ENCODE measurements at places on chromosomes 13 and 19. TPM values are rescaled to one million over a fixed set of nuclear protein-coding genes. Genes with fewer than 3 reads are reported as not detected.

- ATAC-seq = no peak
Measured at GRCh38 chr19:18091217-18091608, 4.5 kb upstream of the IL12RB1 start.

- no peak for ATAC-seq
Measured at GRCh38 chr13:51475727-51476501, 23.1 kb upstream of the INTS6 start.

DNA sequence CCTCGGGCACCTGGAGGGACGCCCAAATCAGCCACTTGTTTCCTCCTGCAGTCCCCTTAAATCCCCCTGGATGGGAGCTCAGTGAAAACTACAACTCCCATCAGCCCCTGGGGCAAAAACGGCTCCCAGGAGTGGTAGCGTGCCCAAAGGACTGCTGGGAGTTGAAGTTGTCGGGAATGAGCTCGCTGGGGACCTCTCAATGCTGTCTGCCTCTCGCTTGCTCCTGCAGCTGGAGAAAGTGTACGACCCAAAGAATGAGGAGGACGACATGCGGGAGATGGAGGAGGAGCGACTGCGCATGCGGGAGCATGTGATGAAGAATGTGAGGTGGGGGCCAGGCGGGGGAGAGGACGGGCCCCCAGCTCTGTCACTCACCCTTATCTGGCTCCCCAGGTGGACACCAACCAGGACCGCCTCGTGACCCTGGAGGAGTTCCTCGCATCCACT, 14.7 kb upstream of the DHDH start:
- ATAC-seq = peak; percentile 12

DNA sequence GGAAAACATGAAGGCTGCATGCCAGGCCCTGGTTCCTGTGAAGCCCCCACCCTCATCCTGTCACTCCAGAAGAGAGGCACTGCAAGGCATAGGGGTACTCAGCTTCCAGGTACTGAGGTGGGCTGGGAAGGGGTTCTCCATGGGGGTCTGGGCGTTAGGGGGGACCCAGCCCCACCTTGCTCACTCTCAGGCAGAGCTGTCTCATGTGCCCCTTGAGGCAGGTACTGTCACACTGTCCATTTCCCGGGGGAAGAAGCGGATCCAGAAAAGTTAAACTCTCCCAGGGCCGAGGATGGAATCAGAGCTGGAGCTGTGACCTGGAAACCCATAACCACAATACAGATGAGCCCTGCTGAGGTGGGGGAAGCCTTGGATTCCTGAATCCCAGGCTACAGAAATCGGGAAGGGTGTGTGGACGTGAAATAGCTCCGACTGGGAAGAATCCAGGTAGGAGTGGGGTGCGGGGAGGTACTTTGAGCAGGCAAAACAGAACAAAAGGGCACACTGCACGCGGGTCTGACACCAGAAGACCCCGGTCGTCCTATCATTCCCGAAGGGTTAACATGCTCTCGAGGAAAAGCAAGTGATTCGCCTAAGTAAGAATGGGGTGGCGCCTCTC, 540 bp upstream of the USE1 start:
- no peak for ATAC-seq

DNA sequence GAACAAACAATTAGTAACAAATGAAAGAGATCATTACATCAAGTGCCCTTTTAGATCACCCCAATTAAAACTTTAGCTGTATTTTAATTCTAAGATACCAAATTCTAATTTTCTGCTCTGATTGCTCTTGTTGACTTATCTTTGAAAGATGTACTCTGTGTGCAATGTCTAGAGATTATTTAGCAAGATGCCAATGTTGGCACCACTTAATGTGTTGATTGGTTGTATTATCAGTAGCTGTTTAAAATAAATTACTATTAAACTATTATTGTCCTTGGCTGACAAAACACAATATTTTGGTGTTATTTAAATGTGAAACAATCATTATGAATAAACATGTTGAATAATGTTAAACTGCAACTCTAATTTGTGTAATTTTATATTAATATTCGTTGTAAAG, 386.0 kb downstream of the DACH1 start:
- ATAC-seq = no peak

DNA sequence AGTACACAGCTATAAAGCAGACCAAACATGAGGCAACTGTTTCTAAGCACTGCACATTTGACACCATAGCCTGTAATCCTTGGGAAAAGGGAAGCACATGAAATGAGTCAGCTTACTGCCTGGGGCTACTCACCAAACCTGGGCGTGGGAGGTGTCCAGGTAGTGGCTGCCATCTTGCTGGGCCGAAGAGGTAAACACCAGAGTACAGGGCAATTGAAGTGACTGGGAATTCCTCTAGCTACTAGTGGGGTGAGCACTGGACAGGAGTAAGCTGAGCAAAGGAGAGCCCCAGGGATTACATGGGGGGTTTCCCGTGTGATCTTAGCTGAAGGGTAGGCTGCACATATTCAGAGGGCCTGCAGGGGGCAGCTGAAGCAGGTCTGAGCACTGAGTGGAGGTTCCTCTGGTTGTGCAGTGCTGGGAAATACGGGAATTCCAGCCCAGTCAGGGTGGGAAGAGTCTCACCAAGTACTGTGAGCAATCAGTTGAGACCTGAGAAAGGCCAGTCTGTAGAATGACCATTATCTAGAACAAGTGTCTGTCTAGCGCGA, 140.5 kb downstream of the SLC7A1 start:
- no peak for ATAC-seq

- ATAC-seq = no peak
Measured at GRCh38 chr13:71863254-71863865, 3.6 kb downstream of the DACH1 start.

- ATAC-seq = no peak
Measured at GRCh38 chr19:51015691-51016267, 3.7 kb downstream of the KLK10 start.

DNA sequence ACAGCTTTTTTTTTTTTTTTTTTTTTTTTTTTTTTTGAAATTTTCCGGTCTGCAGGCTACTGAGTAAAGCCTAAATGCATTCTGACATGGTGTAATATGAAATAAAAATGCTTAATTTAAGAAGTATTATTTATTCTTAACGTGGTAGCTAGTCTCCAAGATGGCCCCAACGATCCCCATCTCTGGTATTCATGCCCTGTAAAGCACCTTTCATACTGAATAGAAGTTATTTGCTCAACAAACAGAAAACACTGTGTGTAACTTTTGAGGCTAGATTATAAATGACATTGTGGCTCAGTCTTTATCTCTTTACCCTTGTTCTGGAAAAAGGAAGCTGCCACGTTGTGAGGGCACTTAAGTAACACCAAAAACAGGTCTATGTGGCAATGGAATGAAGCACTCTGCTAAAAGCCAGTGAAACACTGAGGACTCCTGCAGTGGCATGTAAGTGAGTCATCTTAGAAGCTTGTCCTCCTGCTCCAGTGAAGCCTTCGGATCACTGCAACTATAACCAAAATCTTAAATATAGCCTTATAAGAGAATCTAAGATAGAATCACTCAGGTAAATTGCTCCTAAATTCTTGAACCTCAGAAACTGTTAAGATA, 128.7 kb downstream of the UGGT2 start:
- ATAC-seq = no peak

DNA sequence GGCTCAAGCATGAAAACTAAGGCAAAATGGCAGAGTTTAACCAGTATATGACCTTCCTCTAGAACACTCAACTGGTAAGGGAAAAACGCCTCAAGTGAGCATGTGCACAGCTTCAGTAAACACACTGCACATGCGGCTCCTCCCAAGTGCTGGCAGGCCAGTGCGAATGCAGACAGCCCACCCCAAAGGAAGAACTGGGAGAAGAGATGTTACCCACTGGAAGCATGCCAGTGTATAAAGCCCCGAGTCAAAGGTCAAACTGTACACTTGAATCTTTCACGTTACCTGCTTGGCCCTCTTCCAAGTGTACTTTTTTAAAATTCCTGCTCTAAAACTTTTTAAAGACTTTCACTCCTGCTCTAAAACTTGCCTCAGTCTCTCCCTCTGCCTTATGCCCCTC, 19.2 kb upstream of the RCBTB1 start:
- no peak for ATAC-seq

GRCh38 chr19:3175781-3176714, 2.5 kb upstream of the S1PR4 start:
- no peak for ATAC-seq

DNA sequence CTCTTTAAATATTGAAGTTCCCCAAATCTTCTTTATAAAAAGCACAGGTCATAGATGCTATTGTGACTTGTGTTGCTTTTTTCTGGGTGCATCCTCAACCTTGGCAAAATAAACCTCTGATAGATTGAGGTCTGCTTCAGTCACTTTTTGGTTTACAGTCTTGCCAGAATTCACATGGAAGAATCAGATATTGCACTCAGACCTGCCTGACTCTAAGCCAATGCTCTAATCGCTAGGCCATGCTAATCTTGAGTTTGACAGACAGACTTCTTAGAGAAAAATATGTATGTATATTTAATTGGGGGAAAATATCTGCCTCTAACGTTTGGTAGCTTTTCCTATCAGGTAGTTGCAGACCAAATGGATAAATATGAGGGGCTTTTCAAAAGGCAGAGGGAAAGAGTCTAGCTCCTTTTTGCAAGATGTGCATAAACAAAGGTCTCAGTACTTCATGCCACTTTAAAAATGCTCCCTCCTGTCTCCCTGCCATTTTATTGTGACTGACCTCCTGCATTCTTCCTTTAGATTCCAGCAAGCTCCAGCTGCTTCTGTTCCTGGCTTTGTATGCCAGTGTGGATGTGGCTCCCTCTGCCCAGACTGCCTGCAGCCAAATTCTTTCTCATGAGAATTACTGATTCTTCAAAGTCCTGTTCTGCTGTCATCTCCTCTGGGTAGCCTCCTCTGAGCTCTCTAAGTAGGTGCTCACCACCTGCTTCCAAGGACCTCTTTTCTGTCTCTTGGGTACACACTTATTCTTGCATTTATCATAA, 42.4 kb upstream of the RFC3 start:
- no peak for ATAC-seq

DNA sequence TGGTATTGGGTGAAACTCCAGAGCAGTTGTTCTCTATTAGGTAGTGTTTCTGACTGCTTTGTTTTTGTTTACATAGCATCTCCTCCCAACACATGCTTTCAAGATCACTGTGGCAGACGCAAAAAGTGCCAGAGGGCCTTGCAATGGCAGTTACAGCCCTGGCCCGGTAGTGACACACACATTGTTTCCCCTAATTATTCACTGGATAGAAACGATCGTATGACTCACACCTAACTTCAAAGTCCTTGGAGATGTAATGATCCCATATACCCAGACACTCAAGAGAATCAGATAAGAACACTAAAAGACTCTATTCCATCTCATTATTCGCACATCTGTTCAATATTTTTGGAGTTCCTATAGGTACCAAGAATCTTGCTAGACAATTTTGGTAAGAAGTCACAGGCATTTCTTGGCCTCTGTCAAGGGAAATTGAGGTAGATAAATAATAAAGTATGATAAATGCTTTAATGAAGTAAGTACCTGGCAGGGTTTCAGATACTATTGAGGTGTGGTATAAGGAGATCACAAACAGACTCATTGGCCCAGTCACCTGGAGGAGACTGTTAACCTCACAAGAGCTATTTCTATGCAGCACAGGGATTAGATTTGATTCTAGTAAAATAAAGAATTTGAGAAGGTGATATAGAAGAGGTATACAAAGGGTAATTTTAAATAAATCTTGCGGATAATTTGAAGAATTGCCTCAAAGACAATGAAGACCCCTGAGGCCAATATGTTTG, 485.3 kb downstream of the SLITRK6 start:
- ATAC-seq = no peak

DNA sequence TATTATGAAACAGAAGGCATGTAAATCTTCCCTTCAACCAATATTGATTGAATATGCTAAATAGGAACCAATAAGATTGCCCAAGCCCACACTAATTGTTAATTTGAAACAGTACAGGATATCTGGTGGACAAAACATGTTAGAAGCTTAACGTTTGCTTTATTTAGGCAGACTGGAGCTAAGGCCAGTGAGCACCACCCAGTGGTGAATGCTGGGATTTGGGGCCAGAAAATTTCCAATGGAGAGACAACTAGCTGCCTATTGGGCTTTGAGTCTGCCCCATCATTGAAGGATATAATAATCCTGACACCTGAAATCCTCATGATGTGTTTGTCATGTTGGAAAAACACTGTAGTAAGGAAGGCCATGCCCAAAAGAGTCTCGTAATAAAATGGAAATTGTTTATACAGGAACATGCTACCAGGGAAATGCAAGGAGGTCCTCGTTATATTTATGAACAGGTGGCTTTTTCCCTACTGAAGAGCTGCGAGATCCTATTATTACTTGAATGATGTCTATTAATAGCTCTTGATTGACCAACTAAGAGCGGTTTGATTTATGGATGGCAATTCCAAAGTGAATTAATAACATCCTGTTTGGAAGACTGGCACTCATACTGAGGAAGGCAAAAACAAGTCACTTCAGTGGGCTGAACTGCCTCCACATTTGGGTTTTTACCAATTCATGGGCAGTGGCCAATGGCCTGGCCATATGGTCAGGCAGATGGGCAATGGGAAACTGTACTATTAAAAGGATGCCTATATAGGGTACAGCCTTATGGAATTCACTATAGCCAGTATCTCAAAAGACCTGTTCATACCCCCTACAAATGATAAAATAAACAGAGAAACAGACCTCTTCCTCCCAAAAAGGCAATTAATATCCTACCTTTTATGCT, 8.7 kb downstream of the SIGLECL1 start:
- no peak for ATAC-seq

GRCh38 chr19:1755467-1756171, 2.3 kb downstream of the ONECUT3 start:
- ATAC-seq = no peak

GRCh38 chr13:74771964-74772363, 637.8 kb upstream of the KLF12 start:
- ATAC-seq = no peak

DNA sequence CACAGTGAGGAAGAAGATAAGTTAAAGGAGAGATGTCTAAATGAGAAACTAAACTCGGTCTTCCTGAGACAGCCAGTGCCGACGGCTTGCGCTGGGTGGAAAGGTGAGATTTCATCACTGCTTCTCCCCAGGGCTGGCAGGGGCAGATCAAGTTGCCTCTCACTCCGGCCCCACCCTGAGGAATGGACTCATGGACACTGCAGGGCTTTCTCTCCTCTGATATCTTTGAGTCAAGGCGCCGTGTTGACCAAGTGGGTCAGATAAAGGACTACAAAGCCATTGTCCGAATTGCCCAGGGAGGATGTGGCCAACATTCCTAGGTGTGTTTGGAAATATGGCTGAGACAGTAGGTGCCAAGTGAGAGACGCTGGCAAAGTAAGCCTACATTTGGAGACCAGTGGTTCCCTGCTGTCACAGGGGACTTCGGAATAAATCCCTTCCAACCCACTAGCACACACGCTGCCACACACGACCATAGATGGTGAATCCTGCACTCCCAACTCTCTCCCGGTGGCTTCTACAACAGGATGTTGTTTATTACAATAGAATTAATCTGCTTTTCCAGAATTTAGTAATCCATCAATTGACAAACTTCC, 156.5 kb upstream of the TSC22D1 start:
- ATAC-seq = no peak

USPL1 gene
- 17.3 TPM for total RNA-seq

TEX101 gene
- not detected for total RNA-seq

RINL gene
- 2.5 TPM for total RNA-seq

CFAP97D2 gene
- not detected for total RNA-seq

AP1M2 gene
- total RNA-seq = not detected

MBD3L3 gene
- not detected for total RNA-seq

PSG11 gene
- total RNA-seq = not detected

VSTM2B gene
- not detected for total RNA-seq

All from gastroesophageal sphincter (tissue), 4 donors.